ENCODE measurements at places on chromosomes 1 and 21.

GRCh38 chr1:212700223-212700891 lies 717 bp upstream of the BATF3 start:
- DNase-seq = no peak

DNA sequence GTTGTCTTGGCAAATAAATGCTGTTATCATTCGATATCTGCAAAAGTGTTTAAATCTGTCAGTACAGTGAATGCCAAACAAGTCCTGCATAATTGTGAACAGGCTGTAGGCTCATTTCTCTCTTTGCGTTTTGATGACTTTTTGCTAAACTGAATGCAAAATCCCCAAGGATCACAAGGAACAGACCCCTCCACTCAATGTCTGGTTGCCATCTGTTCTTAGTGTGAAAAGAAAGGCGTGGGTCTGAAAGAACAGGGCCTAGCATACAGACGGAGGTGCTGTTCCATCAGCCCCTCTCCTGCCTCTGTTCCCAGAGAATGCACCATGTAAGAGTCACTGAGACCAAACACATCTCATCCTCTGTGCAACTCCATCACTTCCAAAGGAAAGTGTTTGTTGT lies 40.4 kb downstream of the EIF2B3 start:
- no peak for DNase-seq

DNA sequence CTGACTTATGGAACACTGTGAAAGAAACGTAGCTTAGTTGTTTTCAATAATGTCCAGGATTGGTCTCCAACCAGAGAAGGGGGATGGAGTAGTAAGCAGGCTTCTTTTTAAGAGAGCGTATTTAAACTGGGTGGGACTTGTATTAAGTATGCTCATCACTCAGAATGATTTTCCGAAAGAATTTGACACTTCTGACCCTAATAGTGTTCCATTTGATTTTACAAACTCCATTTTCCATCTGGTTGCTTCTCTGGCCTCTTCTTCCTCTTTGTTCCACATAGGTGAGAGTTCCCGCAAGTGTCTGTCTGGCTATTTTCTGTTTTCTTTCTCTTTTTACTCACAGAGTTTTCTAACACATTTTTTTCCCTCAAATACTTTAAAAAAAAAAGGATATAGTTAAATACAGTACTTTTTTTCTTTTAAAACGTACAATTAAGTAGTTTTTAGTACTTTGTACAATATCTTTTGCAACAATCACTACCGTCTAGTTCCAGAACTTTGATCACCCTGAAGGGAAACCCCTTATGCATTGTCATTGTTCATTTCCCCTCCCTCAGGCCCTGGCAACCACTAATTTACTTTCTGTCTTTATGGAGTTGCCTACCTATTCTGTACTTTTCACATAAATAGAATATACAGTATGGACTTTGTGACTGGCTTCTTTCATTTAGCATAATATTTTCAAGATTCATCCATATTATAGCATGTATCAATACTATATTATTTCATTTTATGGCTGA lies 67.0 kb downstream of the RASAL2 start:
- DNase-seq = no peak

- no peak for DNase-seq
These were observed 44.7 kb downstream of the ETS2 start for GRCh38 chr21:38850277-38850951.

DNA sequence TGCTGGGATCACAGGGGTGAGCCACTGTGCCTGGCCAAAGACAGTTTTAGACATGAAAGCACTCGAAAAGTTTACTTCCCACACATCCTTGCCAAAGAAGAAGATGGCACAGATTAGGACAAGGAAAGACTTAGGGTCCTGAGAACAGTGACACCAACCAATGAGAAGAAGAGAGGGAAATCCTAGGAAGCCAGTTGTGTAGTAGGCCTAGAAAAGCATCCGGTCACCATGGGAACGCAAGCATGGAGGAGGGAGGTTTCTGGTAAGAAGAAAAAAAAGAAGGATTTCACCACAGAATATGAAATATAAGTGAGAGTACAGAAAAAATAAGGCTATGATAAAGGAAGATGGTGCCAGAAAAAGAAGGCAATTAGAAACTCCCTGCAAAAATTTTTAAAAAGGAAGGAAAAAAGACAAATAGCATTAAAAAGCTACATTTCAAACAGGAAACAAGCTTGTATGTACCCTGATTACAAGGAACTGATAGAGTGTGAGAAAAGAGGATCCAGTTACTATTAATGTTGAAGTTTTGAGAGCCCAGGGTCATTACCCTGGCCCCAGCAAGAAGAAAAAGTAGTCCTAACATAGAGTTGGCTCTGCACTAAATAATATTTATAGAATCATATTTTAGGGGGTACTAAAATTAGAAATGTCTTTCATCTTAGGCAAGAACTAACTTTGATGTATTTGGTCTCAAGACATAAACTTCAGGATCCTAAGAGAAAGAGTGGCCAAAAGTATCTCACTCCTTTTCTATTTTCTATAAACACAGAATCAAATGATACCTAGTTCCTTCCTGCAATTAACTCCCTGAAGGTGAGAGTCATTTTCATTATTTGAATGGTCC lies 16.1 kb downstream of the DIPK1A start:
- DNase-seq = no peak

GRCh38 chr1:29245876-29246275 lies 9.6 kb downstream of the PTPRU start:
- no peak for DNase-seq

GRCh38 chr1:119186471-119186870 lies 46.0 kb upstream of the WARS2 start:
- no peak for DNase-seq

DNA sequence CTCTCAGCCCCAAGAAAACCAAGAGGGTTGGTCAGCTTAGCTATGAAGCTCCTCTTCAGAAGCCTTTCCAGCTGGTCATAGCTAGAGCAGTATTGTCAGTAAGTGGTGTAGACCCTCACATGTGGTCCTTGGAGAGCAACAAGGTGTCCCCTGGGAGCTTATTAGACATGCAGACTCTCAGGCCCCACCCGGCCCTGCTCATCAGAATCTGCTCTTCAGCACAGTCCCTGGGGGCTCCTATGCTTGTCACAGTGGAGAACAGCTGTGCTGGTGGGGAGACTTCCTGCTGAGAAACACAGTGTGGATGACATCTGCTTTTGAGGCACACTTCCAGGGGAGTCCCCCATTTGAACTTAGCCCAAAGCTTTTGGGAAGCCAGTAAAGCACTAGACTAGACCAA lies 21.9 kb upstream of the NEK2 start:
- DNase-seq = no peak

GRCh38 chr1:207815913-207816291 lies 64.0 kb downstream of the CD46 start:
- no peak for DNase-seq

GRCh38 chr21:40923901-40924300 lies 76.9 kb upstream of the DSCAM start:
- DNase-seq = no peak

DNA sequence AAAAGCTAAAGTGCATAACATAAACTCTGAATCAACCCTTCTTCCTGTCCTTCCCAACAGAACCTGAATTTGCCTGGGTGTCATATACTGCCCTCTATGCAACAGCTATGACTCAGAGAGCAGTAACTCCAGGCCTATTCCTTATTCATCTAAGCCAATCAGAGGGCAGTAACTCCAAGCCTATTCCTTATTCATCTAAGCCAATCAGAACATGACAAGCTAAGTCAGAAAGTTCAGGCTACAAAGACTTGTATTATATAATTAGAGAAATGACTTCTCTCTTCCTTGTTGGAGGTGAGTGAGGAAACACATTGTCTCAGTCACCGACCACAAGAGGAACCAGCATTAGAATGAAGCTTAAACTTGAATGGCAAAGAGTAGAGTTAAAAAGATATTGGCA lies 26.2 kb upstream of the TADA1 start:
- no peak for DNase-seq

DNA sequence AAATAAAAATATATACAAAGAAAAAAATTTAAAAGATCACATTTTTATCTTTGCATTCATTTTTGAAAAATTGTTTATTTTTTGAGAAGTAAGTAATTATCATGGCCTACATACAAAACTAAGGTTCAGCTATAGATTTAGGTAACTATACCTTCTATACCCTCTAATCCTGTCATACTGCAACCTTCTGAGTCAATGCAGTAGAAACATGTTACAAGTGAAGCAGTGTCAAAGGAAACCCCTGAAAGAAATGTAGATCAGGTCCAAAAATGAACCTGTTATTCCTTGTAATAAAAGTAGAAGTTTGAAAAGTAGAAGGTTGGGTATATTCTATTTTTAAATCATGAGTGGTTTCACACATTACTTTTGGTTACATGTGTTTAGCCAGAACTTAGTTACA lies 51.3 kb downstream of the PTGS2 start:
- no peak for DNase-seq

DNA sequence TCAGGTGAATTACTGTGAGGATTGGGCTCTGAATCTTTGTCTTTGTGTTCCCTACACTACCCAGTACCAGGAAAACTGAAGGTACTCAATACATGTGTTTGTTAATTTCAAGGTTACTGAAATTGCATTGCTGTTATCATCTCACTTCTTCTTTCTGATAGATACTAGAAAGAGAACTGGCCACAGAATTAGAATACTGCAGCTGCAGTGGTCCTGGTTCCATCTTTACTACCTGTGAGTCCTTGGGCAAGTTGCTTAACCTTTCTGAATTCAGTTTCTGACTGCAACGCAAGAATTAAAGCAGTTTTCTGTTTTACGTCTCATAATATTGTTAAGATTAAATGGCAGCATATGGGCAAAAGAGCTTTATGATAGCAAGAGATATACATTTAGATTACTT lies 263.5 kb downstream of the LMO4 start:
- DNase-seq = no peak

GRCh38 chr21:14901482-14901958 lies 163.3 kb downstream of the NRIP1 start:
- no peak for DNase-seq

GRCh38 chr1:68495968-68496679 lies 758 bp downstream of the DEPDC1 start:
- no peak for DNase-seq

DNA sequence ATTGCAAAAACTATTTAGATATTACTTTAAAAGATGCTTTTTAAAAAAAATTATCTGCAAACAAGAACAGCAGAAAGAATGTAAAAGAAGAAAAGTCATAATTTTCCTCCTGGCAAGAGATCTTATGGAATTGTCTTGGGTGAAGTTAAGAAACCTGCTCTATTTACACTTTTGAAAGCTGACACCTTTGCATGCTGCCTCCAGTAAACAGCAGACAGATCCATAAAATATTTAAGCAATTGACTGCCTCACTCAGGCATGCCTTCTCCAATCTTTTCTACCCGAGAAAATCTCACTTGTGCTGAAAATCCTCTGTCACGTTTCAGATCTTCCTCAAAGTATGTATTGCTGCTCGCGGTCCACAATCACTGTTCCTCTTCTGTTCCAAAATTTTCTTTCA lies 107.9 kb upstream of the ZP4 start:
- DNase-seq = no peak

GRCh38 chr1:46041974-46042373 lies 90.5 kb downstream of the PIK3R3 start:
- DNase-seq = no peak

DNA sequence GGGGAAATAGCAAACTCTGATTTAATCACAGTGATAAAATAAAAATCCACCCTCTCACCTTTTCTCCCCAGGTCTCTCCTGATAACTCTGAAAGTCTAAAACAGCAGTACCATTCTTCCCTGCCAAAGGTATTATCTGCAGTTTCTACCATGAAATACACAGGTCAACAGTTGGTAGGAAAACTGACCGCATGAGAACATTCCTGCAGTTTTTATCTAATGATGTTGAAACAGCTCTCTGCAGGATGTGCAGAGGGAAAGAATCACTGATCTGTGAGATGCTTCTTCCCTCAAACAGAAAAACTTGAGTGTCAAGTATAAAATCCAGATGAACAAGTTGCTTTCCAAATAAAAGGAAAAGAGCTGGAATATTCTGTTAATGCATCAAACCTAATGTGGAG lies 39.1 kb downstream of the KCNJ6 start:
- DNase-seq = no peak

GRCh38 chr1:12069623-12070244 lies 6.6 kb downstream of the TNFRSF8 start:
- no peak for DNase-seq

DNA sequence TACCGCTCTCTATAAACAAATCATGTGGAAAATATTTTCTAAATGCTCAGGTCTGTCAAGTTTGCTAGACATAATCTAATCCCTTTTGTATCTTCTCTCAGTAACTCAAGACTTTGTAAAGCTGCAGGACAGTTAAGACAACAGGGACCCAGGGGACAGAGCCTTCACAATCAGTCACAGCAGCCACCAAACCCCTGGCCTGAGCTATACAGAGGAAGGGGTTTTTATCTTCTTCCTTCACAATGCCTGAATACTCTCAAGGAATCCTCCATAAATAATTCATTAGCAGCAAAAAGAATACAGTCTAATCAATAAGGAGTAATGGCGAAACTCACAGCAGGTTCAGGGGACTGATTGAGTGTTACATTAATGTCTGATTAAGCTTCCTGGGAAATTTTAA lies 368.3 kb downstream of the SMYD3 start:
- DNase-seq = no peak

DNA sequence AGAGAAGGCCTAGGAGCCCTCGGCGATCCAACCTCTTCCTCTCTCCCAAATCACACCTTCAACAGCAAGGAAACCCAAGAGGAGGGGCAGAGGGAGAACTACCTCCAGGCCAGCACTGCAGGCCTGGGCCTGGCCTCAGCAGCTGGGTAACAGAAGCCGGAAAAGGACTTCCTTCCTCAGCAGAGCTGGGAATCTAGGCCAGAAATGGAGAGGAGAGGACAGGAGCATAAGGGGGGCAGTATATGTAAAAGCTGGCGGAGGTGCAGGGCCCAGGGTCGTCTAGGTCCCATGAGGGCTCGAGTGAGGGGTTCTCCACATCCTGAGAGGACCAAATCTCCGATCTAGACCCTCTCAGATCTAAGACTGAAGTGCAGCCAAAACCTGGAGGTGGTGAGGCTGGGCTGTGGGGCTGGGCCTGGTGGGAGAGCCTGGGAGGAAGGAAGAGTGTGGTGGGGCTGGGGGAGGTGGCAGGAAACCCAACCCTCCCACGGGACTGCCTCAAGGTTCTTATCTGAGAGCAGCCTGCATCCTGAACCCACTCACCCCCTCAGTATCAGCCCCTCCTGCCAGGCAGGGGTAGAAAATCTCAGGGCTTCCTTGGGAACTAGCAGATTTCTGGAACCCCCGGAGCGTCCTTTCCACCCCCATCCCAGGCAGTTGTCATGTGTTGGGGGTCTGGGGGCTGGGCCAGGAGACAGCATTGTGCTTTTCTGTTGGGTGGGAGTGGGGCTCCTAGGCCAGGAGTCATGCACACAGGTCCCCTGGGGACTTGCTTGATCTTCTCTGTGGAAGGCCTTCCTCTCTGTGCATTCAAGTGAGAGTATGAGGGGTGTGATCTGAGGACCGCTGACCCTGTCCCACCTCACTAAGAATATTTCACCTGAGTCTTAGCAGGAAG lies 33.0 kb downstream of the PIK3C2B start:
- DNase-seq = no peak

DNA sequence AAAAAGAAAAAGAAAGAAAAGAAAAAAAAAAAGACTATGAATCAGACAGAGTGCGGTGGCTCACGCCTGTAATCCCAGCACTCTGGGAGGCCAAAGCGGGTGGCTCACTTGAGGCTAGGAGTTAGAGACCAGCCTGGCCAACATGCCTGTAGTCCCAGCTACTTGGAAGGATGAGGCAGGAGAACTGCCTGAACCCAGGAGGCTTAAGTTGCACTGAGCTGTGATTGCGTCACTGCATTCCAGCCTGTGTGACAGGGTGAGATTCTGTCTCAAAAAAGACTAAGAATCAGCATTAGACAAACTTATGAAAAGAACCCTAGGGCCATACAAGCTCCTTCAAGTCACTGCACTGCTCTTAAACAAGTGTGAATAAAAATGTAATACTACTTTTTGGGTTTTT lies 16.9 kb downstream of the PSMB4 start:
- DNase-seq = no peak

All from thoracic aorta (tissue), 2 donors.